ENCODE measurements at places on chromosomes 12 and 14. TPM values are rescaled to one million over a fixed set of nuclear protein-coding genes. Genes with fewer than 3 reads are reported as not detected.

- peak; percentile 43 for DNase-seq
These were observed 11.9 kb upstream of the CSAD start for GRCh38 chr12:53192531-53193021.

DNA sequence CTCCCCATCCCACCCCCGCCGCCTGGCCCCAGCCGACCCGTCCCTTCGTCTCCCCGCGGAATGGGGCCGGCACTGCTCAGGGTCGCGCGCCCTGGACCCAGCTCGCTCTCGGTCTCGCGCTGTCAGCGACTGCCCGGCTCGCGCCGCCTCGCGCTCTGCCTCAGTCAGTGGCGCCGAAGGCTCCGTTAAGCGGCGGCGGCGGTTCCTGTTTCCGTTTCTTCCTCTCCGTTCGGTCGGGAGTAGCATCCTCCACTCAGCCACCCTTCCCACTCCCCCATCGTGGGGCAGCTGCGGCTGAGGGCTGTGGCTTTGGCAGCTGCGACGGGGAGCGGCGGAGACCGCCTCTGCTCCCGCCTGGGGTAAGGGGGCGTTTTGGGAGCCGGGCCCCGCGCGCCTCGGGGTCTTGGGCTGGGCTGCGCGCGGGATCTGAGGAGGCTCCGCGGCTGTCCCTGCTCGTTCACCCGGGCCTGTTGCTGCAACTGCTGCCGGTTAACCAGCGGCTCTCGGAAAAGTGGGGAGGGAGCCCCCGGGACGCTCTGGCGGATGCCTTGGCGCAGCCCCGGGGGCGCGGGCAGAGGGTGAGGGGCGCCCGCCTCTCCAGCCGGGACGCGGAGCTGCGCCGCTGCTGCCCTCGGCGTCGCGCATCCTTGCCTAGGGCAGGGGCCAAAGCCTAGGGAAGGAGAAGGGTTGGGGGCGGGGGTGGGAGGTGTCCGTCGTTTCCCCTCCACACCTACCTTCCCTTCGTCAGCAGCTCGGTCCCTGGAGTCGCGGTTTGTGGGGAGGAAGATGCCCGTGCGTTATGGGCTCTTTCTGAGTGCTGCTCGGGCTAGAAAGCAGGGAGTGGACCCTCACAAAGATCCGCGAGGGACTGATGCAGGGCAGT lies 567 bp downstream of the FUT8 start:
- peak; percentile 86 for DNase-seq

GRCh38 chr12:50248883-50249282 lies 34.4 kb downstream of the LIMA1 start:
- DNase-seq = no peak

GRCh38 chr12:39752482-39753137 lies 133.0 kb upstream of the ABCD2 start:
- no peak for DNase-seq

- DNase-seq = no peak
These were observed 23.5 kb downstream of the ATP5MC2 start for GRCh38 chr12:53652366-53652765.

GRCh38 chr12:89427508-89428156 lies 75.3 kb upstream of the DUSP6 start:
- DNase-seq = no peak

- no peak for DNase-seq
These were observed 303.5 kb downstream of the EGLN3 start for GRCh38 chr14:33647385-33647786.

Gene TMEM132D
- 0.47 TPM for total RNA-seq

Gene SYT1
- total RNA-seq = 2.0 TPM

Measured in Peyer's patch (tissue), 4 donors.